ENCODE measurements at places on chromosomes 5 and 9. TPM values are rescaled to one million over a fixed set of nuclear protein-coding genes. Genes with fewer than 3 reads are reported as not detected.

- H3K4me3 ChIP-seq, result no peak overlapping the region
- H3K27ac ChIP-seq, result no peak overlapping the region
- H3K4me1 ChIP-seq, result no peaks in the 10 kb centered on the region
- no peaks in the 10 kb centered on the region for H3K27me3 ChIP-seq
- H3K36me3 ChIP-seq, result no peaks in the 10 kb centered on the region
- no peak for DNase-seq
Observed at GRCh38 chr9:26261503-26262330, 583.5 kb upstream of the TUSC1 start.

- no peak overlapping the region for H3K4me3 ChIP-seq
- no peak overlapping the region for H3K27ac ChIP-seq
- H3K4me1 ChIP-seq, result no peaks in the 10 kb centered on the region
- no peaks in the 10 kb centered on the region for H3K36me3 ChIP-seq
Observed at GRCh38 chr5:64958757-64959391, 190.1 kb downstream of the CWC27 start.

DNA sequence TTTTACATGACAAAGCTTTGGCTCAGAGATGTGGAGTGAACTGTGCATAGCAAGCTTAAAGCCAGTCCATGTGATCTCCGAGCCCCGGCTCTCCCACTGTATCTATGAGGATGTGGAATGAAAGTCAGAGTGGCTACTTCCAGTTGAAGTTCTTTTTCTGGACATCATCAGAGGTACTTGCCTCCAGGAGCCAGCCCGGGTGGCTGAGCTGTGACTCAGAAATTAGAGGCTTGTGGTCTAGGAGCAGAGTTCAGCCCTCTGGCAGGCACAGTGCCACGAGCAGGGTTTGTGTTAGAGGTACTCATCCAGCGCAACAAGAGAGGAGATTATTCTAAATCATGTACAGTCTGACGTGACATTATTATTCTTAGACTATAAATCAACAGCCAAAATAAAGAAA is 322.5 kb downstream of the CDK5RAP2 start:
- no peaks in the 10 kb centered on the region for H3K4me1 ChIP-seq
- H3K4me3 ChIP-seq, result no peak overlapping the region
- H3K36me3 ChIP-seq, result no peaks in the 10 kb centered on the region

DNA sequence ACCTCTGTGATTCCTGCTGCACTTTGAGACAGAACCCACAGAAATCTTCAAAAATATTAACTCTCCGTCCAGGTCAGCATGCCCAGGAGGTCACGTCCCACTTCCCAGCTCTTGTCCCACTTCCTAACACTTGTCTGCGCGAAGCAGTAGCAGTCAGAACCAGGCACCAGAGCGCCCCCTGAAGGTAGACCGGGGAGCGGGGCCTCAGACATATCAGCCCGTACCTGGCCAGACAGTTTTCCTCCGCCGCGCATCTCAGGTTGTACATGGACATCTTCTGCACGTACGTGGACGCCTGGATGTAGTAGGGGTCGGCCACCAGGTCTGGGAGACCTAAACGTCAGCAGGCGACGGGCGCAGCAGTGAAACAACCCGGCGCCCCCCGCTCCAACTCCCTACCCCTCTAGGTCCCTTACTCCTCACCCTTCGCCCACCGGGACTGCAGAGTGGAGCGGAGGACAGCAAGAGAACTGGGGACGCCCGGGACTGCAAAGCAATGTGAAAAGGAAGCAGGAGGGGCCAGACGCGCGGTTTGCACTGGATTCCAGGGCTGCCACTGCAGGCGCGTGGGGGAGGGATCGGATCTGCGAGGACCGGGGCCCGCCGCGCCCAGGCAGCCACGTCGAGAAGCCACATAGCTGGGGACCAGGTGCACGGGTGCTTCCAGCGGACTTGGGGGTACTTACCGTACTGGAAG is 1.2 kb downstream of the LOX start:
- peaks cover 4% of the 10 kb centered on the region for H3K36me3 ChIP-seq
- peak overlapping the region; percentile 71 for H3K27ac ChIP-seq
- peak overlapping the region; percentile 62 for H3K4me3 ChIP-seq
- DNase-seq, result peak; percentile 86
- no peaks in the 10 kb centered on the region for H3K4me1 ChIP-seq

- H3K36me3 ChIP-seq, result no peaks in the 10 kb centered on the region
- no peak overlapping the region for H3K27ac ChIP-seq
- no peaks in the 10 kb centered on the region for H3K27me3 ChIP-seq
- no peak overlapping the region for H3K4me3 ChIP-seq
Observed at GRCh38 chr5:136776022-136776927, 410.9 kb upstream of the TRPC7 start.

- H3K27me3 ChIP-seq, result no peaks in the 10 kb centered on the region
- no peaks in the 10 kb centered on the region for H3K4me1 ChIP-seq
- H3K4me3 ChIP-seq, result no peak overlapping the region
- no peaks in the 10 kb centered on the region for H3K36me3 ChIP-seq
- no peak overlapping the region for H3K27ac ChIP-seq
Observed at GRCh38 chr5:56648460-56649034, 166.8 kb upstream of the MAP3K1 start.

- H3K27me3 ChIP-seq, result no peaks in the 10 kb centered on the region
- H3K4me1 ChIP-seq, result no peaks in the 10 kb centered on the region
- H3K36me3 ChIP-seq, result no peaks in the 10 kb centered on the region
- H3K4me3 ChIP-seq, result no peak overlapping the region
- H3K27ac ChIP-seq, result no peak overlapping the region
- no peak for DNase-seq
Observed at GRCh38 chr5:10018201-10019069, 231.3 kb downstream of the ATPSCKMT start.

- H3K4me1 ChIP-seq, result no peaks in the 10 kb centered on the region
- DNase-seq, result no peak
Observed at GRCh38 chr5:110853267-110853666, 114.5 kb downstream of the SLC25A46 start.

GRCh38 chr5:54969856-54970828 is 15.3 kb downstream of the ESM1 start:
- no peak overlapping the region for H3K27ac ChIP-seq
- H3K27me3 ChIP-seq, result no peaks in the 10 kb centered on the region
- no peak overlapping the region for H3K4me3 ChIP-seq
- no peak for DNase-seq

DNA sequence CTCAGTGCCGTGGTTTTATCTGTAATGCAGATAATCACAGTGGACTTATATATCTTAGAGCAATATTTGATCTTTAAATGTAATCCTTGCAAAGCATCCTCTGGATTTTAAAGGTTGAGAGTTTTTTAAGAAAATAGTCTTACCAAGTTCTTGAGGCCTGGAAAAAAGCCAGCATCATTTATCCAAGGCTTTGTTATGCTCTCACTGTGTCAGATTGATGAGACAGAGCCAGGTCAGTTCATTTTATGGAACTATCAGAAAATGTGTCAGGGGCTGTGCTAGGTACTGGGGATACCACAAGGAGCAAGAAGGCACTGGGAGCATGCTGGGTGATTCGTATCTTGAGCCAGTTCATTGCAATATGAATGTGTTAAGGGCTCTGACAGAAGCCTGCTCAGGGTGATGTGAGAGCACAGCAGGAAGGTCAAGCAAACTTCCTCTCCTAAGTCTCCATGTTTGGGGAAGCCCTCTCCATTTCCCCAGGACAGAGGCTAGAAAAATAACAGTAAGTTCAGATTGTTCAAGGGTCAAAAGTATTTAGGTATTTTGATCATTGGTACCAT is 19.7 kb downstream of the C7 start:
- no peaks in the 10 kb centered on the region for H3K36me3 ChIP-seq
- no peaks in the 10 kb centered on the region for H3K4me1 ChIP-seq
- no peak overlapping the region for H3K4me3 ChIP-seq
- no peak for DNase-seq
- H3K27ac ChIP-seq, result no peak overlapping the region

DNA sequence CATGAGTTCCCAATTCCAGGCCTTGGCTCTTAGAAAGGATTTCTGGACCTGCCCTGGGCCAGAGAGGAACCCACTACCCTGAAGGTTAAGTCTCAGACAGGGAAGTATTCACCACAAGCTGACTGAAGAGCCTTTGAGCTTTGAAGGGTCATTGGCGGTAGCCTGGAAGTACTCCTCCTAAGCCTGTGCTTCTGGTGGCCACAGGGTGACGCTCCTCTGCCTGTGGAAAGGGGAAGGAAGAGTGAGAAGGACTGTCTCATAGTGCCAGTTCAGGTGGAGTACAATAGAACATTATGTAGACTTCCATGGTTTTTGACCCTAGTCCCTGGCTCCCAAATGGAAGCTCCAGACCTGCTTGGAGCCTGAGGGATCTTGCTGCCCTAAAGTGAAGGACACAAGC is 1233.2 kb upstream of the CDH6 start:
- H3K27ac ChIP-seq, result no peak overlapping the region
- no peaks in the 10 kb centered on the region for H3K4me1 ChIP-seq
- H3K27me3 ChIP-seq, result no peaks in the 10 kb centered on the region
- DNase-seq, result no peak
- no peaks in the 10 kb centered on the region for H3K36me3 ChIP-seq

Gene TCF7
- total RNA-seq, result 7.0 TPM

Gene ANKDD1B
- total RNA-seq, result 3.7 TPM

Gene NPR3
- 87.2 TPM for total RNA-seq
